HuH-7.5 (cell line): ENCODE measurements at places on chromosomes 4 and X.

- DNase-seq: no peak
Measured at GRCh38 chrX:28718450-28718849, 131.2 kb downstream of the IL1RAPL1 start.

- DNase-seq: peak; percentile 15
Measured at GRCh38 chr4:165537028-165537648, 158.3 kb downstream of the CPE start.

GRCh38 chr4:98745366-98745765 lies 87.0 kb upstream of the TSPAN5 start:
- DNase-seq: no peak

DNA sequence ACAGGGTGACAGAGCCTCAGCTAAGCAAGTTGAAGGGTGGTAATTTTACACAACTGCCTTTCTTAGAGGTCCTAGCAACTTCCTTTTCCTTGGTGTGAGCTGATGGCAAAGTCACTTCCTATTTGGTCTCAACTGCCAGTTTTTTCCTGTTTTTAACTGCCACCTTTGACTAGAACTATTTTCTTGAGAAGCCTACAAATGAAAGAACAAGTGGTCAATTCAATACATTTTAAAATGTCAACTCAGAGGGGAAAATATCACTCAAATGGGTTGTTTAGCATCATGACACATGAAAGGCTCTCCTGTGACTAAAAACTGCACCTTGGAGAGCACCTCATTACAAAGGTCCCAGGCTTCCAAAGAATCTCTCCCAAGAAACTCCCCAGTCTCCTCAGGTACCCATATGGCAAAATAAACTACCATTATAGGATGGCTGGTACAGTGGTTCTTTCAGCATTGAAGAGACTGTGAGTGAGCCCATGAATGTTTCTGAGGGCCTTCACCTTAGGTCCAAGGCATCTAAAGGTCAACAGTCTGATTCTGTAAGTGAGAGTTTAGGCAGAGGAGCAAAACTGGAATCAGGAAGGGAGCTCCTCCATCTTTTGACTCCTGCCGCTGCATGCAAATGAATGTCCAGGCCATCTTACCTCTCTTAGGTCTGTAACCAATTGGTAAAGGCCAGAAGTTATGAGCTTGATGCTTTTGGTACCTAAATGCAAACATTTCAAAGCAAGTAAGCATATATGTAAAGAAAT lies 5.5 kb upstream of the STK26 start:
- DNase-seq: no peak

GRCh38 chrX:138127314-138127713 lies 561.4 kb downstream of the ZIC3 start:
- no peak for DNase-seq

GRCh38 chrX:71913156-71913950 lies 2.7 kb downstream of the NHSL2 start:
- DNase-seq: no peak

DNA sequence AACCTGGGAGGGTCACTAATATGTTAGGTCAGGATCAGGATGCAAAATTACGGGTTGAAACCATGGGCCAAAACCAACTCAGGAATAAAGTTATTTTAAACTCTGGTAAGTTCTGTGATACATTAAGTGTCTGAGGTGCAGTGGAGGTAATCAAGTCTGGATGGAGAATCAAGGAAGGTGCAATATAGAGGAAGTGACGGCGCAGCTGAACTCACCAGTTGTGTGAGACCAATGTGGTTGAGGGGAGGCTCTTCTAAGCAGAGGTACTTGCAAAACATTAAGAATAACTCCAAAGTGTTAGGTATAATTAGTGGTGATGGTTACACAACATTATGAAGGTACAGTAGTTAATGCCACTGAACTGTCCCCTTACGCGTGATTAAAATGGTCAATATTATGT lies 19.7 kb downstream of the GAB3 start:
- no peak for DNase-seq

DNA sequence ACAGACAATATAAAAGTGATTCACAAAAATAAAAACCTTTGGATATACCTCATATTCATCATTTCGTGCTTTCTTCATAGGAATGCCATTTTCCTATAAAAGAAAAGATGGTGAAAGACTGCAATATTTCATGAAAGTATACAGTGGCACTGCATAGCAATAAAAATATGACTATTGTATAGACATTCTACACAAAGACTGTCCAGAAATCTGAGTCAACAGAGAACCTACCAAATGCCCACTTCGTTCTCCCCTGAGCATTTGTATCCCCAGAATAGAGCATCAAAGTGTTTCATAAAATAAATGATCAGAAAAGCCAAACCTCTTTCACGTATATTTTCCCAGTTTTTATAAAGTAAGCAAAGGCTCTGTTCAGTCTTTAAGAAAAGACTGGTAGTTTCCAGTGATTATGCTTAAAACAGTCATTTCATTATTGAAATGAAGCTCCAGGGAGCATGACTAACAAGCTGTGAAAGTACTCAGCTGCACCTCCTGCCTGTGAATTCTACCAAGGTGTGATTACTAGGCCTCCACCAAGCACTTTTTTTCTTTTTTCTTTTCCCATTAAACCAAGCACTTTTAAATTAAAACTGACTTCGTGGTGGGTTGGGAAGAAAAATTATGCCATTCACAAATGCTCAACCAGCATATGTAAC lies 20.2 kb downstream of the PPA2 start:
- DNase-seq: no peak

DNA sequence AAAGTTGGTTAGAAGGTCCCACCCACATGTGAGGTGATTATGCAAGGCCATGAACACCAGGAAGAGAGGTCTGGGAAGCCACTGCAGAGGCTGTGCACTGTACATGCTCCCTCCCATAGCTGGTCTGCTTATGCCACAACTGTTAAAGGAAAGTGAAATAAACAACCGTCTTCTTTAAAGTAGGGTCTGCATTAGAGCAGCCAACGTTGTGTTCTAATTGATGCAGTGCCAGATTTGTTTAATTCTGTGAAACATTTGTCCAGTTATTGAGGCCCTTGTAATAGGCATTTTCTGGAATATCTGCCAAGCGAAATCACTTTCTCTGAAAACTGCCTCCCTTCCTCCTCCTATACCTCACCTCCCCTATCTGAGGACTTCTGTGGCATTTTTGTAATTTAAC lies 224.0 kb upstream of the LNX1 start:
- DNase-seq: no peak

DNA sequence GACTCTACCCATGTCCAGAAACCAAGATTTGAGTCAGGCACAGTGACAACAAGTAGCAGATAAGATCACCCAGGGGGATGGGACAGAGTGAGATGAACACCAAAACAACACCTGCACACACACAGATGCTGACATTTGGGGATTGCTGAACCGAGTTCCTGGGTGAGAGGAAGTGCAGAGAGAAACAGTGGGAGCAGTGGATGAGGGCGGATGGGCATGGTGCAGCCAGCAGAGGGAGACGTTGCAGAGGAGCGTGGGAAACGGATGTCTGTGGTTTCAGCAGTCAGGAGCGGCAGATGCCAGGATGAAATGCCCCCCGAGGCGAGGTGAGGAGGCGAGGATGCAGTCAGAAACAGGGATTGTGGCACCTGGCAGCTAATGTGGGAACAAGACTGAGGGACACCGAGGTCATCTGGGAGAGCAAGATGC lies 78.6 kb upstream of the STS start:
- no peak for DNase-seq

GRCh38 chr4:68773699-68774098 lies 42.1 kb upstream of the UGT2B10 start:
- DNase-seq: no peak

GRCh38 chr4:145904413-145905177 lies 34.0 kb downstream of the ZNF827 start:
- no peak for DNase-seq

DNA sequence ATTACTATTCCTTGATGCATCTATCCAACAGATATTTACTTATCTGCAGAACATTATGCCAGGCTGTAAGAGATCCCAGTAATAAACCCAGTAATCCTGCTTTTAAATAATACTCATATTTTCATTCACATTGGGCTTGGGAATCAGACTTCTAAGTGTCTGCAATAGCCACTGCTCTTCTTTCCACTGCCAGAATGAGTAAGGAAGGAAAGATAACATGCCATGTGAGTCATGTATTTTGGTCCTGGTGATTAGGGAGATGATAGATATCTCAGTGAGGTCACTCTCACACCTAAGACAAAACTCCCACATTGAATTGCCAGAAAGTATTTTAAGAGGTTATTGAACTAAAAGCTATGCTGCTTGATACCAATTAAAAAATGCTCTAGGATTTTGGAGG lies 13.9 kb upstream of the HEPH start:
- DNase-seq: no peak

DNA sequence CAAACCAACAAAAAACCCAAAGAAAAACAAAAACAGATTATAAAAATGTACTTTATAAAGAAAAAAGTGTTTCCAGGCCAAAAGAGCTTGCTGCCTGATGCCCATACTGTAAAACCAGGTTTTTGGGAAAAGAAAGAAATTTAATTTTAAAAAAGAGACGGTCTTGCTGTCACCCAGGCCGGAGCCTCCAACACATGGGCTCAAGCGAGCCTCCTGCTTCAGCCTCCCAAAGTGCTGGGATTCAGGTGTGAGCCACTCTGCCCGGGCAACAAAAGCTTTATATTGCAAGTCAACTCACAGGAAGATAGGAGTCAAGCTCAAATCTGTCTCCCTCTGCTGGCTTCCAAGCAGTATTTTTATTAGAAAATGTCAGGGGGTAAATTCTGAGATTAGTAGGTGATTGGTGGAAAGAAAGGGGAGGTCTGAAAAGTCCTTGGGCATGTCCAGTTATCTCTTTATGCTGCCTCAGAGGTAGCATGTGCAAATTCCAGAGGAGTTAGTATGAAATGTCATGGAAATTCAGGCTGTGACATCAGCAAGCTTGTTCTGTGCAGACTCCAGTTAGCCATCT lies 39.4 kb downstream of the MGST2 start:
- no peak for DNase-seq

- DNase-seq: no peak
Measured at GRCh38 chrX:42988700-42989099, 210.7 kb upstream of the PPP1R2C start.

DNA sequence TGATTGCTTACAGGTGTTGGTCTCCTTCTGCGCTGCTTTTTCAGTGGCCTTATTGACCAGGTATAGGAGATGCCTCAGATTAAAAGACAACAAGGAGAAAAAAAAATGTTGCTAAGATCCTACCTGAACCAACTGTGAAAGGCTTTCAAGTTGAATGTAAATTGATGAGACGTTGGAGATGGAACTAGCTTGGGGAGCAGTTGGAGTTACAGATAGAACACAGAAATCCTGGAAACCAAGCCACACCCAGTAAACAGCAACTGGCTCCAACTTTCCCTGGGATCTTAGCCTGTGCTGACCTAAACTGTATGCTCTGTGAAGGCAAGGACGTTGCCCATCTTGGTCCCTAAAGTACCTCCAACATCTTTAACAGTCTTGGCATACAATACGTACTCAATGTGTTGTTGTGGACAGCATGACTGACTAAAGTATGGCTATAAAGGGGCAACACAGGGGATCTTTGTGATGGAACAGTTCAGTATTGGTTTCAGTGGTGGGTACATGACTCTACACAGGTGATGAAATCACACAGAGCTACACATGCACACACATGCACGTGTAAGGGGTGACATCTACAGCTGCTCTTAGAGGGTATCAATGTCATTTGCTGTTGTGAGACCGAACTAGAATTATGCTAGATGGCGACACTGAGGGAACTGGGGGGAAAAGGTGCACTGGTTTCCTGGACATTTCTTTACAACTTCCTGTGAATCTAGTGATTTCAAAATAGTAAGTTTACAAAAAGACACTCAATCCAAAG lies 22.3 kb downstream of the GAB3 start:
- no peak for DNase-seq

GRCh38 chr4:821631-822030 lies 4.3 kb downstream of the CPLX1 start:
- DNase-seq: no peak

GRCh38 chrX:103565197-103565596 lies 20.1 kb upstream of the TCEAL4 start:
- DNase-seq: no peak
